ENCODE measurements at places on chromosomes 2 and 18. TPM values are rescaled to one million over a fixed set of nuclear protein-coding genes. Genes with fewer than 3 reads are reported as not detected.

GRCh38 chr18:45522371-45522770, 92.9 kb upstream of the SLC14A2 start:
- no peak for DNase-seq

GRCh38 chr18:62396967-62397366, 71.9 kb downstream of the TNFRSF11A start:
- no peak for DNase-seq

Gene PPP1R1C
- not detected for total RNA-seq

Gene PTH2R
- not detected for total RNA-seq

DNA sequence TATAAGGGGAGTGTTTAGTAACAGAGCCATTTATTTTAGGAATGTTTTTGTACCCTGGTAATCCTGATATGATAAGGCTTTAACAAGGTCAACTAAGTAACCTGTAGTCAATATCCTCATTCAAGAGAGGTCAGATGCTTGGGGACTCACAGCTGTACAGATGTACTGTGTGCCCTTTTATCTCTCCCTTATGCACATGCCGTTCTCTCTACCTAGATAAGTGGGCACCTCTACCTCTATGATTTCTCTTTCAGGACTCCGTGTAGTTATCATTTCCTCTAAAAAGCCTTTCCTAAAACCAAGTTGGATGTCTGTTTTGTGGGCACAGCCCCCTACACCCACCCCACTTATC, 132.4 kb downstream of the BCL2 start:
- no peak for DNase-seq

DNA sequence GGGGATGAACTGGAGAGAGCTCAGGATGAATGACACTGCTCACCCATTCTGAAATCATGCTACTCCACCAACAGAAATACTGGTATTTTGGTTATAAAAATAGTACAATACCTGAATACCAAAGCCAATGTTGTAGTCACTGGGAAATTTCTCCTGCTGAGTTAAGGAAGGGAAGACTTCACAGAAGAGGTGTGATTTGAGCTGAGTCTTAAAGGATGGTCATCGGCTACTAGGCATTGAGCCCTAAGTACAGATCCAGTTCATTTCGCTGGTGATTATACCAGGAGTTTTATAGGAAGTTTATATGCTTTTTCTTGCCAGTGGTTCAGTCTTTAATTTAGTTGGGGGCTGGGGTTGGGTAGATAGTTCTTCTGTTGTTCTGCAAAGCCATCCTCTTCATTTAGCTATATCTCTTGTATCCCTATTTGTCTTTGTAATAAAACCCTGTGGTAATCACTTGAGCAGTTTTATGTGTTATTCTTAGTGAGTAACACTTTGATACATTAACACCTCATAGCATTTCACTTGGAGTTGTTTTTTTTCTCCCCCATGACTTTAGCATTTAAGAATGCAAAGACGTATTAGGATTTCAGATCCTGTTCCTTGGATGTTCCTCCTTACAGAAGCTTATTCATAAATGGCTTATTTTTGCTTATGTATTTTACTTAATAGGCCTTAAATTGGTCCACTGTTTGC, 239.9 kb upstream of the FOSL2 start:
- no peak for DNase-seq

DNA sequence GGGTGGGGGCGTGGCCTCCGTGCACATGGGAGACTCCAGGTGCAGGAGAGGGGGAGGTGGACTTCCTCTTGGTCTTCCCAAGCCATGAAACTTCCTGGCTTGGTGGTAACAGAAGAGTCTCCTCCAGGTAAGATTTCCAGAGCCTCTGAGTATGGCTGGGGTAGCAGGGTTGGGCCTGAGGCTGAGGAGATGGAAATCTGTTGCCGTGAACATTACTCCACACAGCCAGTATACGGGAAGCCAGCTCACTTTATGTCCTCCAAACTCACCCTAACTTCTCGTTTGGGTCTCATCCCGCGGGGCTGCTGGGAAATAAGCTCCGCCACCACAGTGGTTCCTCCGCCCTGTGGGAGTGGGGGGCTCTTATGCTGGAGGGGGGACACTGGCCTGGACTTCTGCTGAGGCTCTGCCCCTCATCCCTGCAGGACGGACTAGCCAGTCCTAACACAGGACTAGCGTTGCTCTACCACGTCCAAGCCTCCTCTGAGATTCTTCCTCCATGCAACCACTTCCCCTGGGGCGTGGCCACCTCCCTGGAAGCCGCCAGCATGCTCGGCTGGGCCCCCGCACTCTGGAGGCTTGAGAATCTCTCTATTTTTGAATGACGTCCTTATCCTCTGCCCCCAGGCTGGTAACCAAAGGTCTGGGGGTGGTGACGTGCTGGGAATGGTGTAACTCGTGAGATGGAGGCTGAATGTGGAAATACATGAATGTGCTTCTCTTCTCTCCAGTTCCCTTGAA, 777 bp upstream of the RAB17 start:
- peak; percentile 89 for DNase-seq

- no peak for DNase-seq
These were observed 14.1 kb downstream of the LTBP1 start for GRCh38 chr2:32960647-32961403.

DNA sequence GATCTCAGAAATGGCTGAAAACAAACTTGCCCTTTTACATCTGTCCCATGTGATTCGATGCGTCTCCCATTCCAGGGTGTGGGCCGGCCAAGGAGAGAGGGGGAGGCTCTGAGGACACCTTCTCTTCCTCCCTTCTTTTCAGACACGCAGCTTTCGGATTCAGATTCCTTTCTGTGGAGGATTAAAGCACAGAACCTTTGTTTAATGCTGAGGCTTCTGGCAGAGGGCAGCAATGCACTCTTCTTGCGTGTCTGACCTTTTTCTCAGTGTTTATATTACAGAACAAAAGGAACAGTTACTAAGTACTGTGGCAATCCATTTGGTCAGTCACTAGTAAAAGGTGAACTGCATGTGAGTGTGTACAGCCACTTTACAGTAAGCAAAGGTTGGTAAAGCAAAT, 268.9 kb upstream of the CCDC68 start:
- no peak for DNase-seq

Gene SCYGR8
- not detected for total RNA-seq

- DNase-seq, result no peak
These were observed 355.8 kb downstream of the ARL6IP6 start for GRCh38 chr2:153074207-153074606.
